ENCODE measurements at places on chromosomes 13 and 19. TPM values are rescaled to one million over a fixed set of nuclear protein-coding genes. Genes with fewer than 3 reads are reported as not detected.

RPS19 gene
- total RNA-seq, result 3,420 TPM

A1BG gene
- 8.0 TPM for total RNA-seq

GIPR gene
- 4.2 TPM for total RNA-seq

RASAL3 gene
- 130 TPM for total RNA-seq

SYNGR4 gene
- total RNA-seq, result not detected

TRPC4 gene
- total RNA-seq, result not detected

BST2 gene
- total RNA-seq, result 104 TPM

KLF1 gene
- total RNA-seq, result 0.14 TPM

VAV1 gene
- 114 TPM for total RNA-seq

MEDAG gene
- not detected for total RNA-seq
